ENCODE measurements at places on chromosomes 11 and 22.

DNA sequence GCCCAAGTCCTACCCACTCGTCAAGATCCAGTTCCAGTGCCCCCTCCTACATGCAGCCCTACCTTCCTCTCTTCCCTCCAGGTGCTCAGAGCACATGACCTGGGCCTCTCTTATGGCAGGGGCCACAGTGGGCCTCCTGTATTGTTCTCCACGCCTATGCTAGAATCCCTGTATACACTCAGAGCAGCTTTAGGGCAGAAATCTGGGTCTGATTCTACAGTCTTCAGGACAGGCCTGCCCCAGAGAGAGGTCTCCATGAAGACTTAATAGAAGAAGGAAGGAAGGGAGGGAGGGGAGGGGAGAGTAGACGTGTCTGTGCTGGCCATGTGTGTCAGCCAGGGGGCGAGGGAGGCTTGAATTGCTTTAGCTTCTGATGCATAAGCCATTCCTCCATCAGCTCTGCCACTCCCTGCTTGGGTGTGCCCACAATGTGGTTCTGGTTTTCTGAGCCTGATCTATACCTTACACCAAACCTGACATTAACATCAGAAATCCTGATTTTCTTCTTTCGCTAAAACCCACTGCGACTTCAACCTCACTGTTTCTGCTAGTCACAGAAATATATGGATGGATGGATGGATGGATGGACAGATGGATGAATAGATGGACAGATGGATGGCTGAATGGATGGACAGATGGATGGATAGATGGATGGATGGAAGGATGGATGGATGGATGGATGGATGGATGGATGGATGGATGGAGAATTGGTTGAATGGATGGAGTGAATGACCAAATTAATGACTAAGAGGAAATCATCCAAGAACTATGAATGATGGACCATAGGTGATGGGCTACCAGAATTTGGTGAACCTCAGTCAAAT lies 56.6 kb upstream of the PRDM11 start:
- no peak for DNase-seq

- no peak for DNase-seq
These were observed 209.5 kb downstream of the NTM start for GRCh38 chr11:131579932-131580387.

DNA sequence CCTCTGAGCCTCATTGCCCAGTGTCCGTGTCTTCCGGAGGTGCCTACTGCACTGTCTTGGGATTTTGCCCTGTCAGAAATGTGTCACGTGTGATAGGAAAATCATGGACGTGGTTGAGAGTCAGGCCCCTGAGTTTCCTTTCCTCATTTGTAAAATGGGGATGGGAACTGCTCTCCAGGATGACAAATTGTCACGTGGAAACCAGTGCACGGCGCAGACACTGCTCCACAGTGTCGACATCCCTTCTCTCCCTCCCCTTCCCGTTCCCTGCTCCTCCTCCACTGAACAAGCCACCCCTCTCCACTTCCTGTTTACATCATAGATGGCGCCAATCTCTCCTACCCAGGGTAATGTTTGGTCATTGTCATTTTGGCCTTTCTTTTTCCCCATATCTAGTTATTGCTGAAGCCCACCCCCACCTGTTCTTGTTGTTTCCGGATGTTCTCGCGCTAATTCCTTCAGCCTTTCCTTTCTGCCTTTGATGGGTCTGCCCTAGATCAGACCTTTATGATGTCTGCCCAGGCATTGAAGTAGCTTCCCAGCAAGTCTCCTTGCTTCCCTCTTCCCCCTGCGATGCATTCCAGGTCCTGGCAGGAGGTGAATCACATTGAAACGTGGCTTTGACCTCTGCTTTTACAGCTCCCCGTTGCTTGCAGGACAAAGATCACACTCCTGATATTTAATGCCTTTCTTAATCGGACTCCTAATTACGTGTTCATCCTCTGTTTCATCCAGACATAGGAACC lies 91.8 kb downstream of the TBC1D22A start:
- no peak for DNase-seq

- DNase-seq, result peak; percentile 88
These were observed at the start of gene ARVCF for GRCh38 chr22:20016734-20017621. Gene ARVCF (minus strand): TSS chr22:20016823. CDS start chr22:19990794, 26,029 bp downstream.

DNA sequence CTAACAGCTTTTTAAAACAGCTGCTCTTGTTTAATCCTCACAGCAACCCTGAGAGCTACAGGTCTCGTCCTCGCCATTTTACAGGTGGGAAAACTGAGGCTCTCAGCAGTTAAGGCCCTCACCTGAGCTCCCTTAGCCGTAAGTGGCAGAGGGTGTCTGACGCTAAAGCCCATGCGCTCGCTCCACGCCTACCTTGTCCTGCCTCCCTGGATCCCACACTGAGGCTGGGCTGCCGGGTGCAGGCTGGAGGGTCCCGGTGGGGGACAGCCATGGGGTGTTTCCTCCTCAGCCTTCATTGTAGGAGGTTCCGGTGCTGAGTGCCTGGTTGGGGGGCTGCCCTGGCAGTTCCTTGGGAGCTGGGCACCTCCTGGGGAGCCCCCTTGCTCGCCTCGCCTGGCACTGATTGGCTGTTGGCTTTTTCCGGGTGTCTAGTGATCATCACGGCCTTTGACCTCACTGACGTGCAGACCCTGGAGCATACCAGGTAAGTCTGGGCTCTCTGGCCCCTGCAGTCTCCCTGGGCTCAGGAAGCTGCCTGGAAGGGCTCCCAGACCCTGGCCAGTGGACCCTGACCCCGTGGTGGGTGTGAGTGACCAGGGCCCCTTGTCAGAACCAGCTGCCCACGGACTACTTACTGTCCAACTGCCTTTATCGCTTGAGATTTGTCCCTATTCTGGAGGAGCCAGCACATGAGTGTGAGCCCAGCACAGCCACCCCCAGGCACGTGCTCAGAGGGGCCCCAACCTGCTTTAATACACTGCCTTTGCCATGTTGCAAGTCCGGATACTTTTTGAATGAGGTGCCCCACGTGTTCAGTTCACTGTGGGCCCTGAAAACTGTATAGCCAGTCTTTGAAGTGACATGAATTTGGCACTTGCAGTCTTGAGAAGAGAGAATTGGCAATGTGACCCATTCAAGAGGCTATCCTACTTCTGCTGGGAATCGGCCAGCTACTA lies 12.6 kb downstream of the RAB36 start:
- no peak for DNase-seq

GRCh38 chr11:87325490-87325872 lies 287.7 kb downstream of the TMEM135 start:
- no peak for DNase-seq

- no peak for DNase-seq
These were observed 6.5 kb downstream of the UPK3A start for GRCh38 chr22:45291061-45291930.

DNA sequence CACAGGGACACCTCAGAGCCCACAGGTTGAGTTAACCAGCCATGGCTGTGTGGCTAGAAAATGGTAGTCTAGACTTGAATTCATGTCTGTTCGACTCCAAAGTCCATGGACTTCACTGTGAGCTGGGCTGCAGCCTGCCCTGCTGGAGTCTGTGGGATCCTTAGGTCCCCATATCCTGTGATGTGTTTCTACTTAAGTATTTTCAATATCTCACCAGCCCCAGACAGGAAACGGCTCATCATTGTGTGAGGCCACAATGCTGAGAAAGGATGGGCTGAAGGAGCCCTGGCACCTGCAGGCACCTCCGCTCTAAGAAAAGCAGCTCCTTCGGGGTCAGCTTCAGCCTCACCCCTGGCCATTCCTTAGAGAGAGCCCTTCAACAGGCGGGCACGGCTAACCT lies 93.1 kb downstream of the NAT10 start:
- no peak for DNase-seq

- DNase-seq, result no peak
These were observed 199.9 kb downstream of the DSCAML1 start for GRCh38 chr11:117597071-117597470.

DNA sequence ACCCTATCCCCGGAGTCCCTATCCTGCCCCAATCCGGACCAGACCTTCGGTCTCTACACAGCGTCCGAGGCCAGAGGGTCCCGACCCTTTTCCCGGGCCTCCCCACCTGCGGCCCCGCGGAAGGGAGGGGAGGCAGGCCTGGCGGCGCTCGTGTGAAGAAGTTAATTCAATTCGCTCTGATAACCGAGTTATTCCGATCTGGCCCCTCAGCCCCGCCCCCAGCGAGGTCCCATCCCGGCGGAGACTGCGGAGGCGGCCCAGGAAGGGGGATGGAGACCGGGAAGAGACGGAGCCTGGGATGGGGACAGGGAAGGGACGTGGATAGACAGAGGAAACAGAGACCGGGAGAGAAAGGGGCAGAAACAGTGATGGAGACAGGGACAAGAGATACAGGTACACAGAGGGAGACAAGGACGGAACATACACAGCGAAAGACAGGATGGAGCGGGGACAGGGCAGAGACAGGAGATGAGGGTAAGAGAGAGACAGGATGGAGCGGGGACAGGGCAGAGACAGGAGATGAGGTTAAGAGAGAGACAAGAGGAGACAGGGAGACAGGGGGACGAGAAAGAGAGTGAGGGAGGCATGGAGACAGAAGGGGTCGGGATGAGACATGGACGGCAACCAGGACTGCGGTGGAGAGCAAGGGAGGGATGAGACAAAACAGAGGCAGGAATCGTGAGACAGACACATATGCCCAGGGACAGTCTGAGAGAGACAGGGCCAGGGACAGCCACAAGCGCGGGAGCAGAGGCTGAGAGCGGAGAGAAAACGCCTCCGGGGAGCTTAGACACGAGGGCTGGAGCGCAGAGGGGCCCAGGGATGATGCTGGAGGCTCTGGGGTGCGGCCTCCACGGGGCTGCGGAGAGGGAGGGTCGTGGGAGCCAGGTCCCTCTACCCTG lies 636 bp upstream of the PHOX2A start:
- DNase-seq, result no peak

DNA sequence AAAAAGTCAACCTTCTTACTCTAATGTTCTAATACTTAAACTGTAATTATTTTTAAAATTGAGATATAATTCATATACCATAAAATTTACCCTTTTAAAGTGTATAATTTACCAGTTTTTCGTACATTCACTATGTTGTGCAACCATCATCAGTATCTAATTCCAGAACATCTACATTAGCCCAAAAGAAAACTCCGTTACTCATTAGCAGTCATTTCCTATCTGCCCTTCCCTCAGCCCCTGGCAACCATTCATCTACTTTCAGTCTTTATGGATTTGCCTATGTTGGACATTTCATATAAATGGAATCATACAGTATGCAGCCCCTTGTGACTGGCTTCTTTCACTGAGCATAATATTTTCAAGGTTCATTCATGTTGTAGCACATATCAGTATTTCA lies 22.2 kb downstream of the SGSM3 start:
- no peak for DNase-seq

DNA sequence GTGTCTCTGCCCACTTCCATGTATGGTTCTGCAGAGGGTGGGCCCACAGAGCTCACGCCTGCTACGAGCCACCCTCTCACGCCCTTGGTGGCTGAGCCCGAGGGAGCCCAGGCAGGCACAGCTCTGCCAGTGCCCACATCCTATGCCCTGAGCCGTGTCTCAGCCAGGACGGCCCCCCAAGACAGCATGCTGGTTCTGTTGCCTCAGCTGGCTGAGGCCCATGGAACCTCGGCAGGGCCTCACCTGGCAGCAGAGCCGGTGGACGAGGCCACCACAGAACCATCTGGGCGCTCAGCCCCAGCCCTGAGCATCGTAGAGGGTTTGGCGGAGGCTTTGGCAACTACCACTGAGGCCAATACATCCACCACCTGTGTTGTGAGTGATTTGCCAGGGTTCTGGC lies 64.0 kb downstream of the OTOG start:
- DNase-seq, result no peak

DNA sequence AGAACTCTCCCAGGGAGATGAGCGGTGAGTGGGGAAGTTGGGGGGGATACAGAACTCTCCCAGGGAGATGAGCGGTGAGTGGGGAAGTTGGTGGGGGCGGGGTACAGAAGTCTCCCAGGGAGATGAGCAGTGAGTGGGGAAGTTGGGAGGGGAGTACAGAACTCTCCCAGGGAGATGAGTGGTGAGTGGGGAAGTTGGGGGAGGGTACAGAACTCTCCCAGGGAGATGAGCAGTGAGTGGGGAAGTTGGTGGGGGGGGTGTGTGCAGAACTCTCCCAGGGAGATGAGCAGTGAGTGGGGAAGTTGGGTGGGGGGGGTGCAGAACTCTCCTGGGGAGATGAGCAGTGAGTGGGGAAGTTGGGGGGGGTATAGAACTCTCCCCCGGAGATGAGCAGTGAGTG lies 186.5 kb downstream of the SHANK2 start:
- no peak for DNase-seq

DNA sequence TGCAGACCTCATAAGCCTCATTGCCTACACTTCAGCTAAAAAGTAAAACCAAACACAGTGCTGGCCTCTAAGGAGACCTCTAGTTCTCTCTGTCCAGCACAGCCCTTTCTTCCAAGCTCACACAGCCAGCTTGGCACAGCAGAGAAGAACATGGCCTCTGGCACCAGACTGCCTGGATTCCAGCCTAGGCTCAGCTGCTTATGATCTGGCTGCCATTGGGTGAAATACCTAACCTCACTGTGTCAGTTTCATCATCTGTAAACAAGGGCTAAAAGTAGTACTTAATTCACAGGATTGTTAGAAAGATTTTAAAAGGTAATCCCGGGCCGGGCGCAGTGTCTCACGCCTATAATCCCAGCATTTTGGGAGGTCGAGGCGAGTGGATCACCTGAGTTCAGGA lies 9.9 kb upstream of the ACER3 start:
- DNase-seq, result no peak

DNA sequence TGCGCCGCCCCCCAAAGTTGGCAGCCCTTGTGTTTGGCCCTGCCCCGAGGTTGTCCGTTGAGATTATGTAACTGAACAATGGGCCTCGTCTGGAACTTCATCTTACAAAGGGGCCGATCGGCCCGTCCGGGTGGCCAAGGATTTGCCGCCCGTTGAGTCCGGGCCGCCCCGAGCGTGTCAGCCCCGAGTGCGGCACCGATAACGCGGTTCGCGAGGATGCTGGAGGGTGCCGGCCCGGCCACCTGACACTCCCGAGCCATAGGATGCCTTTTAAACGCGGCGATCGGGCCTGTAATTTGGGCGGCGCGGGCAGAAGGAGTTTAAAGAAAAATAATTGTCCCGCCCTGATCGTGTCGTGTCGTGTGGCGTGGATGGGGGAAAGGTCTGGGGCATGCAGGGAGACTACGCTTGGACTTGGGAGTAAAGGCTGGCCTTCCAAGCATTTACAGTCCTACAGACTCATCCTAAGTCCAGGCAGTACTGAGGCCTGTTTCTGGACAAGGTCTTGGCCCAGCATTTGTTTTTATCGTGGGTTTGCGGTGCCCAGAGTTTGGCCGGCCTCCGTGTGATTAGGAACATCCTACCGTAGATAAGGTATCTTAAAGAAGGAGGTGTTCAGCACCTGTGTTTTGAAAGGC lies 1.3 kb downstream of the WEE1 start:
- DNase-seq, result peak; percentile 2

Data from activated T-helper 1 cell treated with Interleukin-2 at 50 U/mL for 16 hours (primary cell).